Stimulated activated CD8-positive, alpha-beta memory T cell treated with anti-CD3 and anti-CD28 coated beads, Interleukin-7, amount 100 ng/mL, for 48 hours (primary cell): ENCODE measurements at places on chromosomes 2 and 18.
A peak's percentile ranks its signal among the peaks of the same experiment; 100 is the strongest.

- DNase-seq: no peak
These were observed 304.0 kb downstream of the STK39 start for GRCh38 chr2:167943368-167943767.

- DNase-seq: no peak
These were observed 137.9 kb downstream of the SLC4A3 start for GRCh38 chr2:219765231-219765911.

DNA sequence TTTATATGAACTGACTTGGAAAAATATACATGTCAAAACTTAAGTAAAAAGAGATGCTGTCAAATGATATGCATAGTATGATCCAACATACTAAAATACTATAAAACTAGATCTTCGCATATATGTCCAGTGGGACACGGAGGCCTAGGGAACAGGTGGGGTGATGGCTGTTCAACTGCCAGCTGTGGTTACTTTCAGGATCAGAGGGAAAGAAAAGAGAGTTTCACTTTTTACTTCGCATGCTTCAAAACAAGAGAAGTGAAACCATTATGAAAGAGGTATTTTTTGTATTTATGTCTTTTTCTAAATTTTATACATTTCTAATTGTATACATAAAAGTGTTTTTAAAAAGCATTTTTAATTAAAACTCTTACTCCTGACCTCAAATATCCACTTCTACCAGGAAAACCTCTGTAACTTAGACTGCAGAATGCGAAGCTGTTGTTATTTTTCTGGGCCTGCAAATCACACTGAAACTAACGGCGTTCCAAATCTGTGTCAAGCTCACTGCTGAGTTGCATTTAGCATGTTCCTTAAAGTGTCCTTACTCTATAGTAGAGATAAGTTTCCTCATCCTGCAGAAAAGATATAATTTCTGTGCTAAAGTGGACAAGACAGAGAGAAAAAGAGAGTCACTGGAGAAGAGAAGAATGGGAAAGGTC, 97.8 kb upstream of the SLC35G4 start:
- DNase-seq: no peak

GRCh38 chr2:26807788-26808460, 22.1 kb downstream of the CENPA start:
- no peak for DNase-seq

DNA sequence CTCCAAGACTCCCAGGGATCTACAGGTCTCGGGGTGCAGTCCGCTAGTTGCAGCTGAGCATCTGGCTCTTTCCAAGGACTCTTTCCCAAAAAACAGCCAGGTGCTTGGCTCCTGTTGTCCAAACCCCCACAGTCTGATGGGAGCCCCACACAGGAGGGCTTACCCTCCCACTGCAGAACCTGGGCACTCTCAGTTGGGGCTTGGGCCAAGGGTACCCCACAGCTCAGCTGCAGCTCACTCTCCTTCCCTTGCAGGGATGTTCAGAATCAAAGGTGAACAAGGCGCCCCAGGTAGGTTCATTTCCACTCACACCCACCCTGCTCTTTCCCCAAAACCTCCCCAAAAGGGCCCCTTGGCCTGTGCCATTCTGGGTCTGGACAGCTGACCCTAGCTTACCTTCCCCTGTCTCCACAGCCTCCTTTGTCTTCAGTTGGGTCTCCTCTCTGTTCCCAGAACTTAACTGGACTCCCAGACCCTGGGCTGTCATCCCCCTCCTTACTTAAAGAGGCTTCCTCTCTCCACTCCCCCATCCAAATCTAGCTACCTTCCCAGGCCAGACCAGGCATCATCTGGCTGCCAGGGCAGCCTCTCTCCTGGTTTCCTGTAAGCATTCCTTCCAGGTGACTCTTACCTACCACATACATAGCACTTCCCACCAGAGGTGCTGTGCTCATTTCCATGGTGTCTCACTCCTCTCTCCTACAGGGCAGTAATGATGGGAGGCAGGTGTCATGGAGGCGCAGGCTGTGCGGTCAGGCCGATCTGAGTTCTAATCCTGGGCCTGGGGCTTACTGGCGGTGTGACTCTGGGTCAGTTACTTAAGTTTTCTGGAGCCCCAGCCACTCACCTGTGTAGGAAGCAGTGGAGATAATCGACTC, 29.5 kb downstream of the MARCO start:
- DNase-seq: no peak

GRCh38 chr2:104976603-104977120, 61.2 kb upstream of the MRPS9 start:
- no peak for DNase-seq

DNA sequence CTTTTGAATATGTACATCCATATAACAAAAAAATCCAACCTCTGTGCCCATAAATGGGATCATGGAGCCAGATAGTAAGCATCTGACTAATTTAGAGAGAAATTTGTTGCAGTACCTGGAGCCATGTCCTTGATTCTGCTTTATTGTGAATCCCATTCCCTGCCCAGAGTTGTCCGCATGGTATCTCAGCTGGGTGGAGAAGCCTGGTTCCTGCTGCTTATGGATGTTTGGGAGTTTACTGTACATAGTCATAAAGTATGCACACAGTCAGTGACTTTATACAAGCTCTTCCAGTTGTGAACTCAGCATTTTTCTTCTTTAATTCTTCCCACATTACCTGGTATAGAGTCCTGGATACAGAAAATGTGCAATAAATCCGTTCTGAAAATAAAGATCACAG, 346.0 kb downstream of the FIGN start:
- no peak for DNase-seq

DNA sequence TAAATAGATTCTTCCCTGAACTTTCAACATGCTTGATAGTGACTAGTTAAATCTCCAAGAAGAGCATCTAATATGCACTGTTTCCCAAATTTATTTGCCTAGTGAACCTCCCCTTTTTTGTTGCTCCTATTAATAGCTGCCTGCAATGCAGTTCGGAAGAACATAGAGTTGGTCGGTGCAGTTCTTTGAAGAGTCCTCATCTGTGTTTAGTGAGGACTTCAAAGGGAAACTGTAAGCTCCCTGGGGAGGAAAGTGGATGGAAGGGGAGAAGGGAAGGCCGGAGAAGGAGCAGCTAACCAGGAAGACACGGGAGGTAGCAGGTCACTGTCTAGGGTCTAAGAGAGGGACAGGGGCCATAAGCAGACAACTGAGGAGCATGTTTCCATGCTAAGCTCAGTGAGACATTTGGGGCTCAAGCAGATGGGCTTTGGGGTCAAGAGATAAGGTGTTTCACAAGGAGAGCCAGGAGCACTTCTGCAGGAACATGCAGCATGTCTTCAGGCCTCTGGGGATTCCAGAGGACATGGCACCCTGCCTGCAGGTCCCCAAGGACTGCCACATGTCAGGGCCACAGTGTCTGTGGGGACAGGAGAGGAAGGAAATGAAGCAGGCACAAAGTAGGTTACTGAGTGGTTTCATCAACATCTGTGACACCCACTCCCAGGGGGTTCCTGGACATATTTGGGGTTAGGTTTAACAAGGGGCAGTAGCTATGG, 48.7 kb upstream of the ANXA4 start:
- no peak for DNase-seq

DNA sequence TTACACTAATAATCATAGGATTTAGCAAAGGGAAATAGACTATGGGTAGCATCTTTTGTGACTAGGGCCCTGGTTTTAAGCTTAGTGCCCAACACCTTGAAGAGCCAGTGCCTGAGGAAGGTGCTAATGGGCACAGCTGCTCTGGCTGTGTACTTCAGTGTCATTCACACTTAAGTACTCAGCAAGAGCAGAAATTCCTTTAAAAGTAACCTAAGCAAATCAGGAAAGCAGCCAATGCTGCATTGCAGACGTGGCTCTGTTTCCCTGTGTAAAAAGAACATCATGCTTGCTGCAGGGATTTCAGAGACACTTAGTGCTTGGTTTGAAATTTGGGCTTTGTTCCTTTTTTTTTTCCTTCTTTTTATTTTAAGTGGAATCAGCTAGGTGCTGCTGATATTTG, 505.4 kb downstream of the SUCLG1 start:
- no peak for DNase-seq

GRCh38 chr2:147649998-147650397, 194.8 kb upstream of the ACVR2A start:
- no peak for DNase-seq

DNA sequence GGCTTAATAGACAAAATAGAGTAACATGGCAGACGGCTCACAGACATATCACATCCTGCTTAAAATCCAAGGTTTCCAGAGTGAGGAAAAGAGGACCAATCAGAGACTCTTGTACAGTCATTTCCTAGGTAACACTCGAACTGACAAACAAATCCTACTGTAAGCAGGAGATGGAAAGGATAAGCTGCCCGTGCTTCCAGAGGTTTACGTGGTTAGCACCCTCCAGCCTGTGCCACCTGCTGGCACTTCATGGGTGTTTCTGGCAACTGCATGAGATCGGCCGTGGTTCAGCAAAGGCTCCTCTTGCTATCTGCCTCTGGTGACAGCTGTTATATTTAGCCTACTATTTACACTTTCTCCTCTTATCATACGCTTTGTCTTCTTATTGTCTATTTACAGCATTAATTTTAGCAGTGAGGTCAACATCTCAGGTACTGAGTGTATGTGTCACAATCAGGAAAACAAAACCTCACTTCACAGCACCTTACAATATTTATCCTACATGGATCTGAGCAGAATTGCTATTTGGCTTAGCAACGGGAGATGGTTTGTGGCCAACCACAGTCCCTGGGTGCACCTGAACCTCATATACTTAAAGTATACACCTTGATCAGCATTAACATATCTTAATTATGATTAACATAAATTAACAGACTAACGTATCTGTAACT, 226.9 kb downstream of the TMEM163 start:
- DNase-seq: no peak

DNA sequence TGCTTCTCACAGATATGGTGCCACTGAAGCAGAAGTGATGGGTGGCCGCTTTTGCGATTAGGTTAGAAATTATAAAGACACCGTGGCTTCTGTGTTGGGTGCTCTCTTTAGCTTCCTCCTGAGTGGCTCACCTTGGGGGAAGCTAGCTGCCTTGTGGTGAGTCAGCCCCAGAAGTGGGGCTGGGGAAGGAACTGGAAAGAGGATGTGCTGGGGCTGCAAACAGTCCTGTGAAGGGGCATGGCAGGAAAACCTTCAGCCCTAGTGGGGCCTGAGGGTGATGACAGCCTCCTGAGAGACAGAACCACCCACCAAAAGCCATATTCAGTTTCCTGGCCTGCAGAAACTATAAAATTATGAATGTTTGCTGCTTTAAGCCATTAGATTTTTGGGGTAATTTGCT, 8.9 kb upstream of the ASB18 start:
- DNase-seq: no peak

- DNase-seq: peak; percentile 87
These were observed at the start of the genes COA5 and UNC50 for GRCh38 chr2:98608116-98608961. COA5 (minus strand) TSS chr2:98608512; CDS start chr2:98608405, 107 bp downstream. UNC50 (plus strand) TSS chr2:98608589; CDS start chr2:98609760, 1,171 bp downstream.

GRCh38 chr2:183809404-183809803, 685.2 kb downstream of the NUP35 start:
- DNase-seq: no peak

DNA sequence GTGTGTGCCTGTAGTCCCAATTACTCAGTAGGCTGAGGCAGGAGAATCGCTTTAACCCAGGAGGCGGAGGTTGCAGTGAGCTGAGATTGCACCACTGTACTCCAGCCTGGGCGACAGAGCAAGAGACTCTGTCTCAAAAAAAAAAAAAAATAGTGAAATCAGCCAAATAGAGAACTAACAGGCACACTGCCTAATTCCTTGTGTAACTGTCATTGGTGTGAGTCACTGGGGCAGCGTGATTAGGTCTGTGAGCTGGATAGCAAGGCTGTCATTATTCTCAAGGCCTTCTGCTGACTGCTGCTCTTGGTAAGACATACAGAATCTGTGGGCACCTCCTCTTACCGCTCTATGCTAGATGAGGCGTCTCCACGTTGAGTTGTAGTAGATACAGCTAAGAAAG, 270.3 kb downstream of the NEDD4L start:
- DNase-seq: no peak

DNA sequence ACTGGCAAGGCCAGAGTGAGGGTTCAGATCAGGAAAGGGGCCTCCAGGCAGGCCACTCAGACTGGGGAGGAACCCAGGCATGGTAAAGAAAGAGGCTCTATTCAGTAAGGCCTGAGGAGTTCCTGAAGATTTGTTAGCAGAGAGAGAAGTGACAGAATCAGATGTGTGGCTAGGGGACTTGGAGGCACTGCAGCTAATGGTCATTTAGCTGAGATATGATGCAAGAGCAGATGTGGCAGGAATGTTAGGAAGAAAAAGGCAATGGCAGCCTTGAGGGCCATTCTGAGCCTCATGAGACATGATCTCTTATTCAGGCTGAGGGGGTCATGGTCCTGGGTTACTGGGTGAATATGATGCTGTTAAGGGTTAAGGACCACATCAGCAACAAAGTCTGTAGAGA, 73.4 kb downstream of the CCDC93 start:
- DNase-seq: no peak

GRCh38 chr2:55460562-55460961, 40.9 kb upstream of the CCDC88A start:
- no peak for DNase-seq

GRCh38 chr2:75344146-75344545, 144.8 kb upstream of the TACR1 start:
- no peak for DNase-seq

DNA sequence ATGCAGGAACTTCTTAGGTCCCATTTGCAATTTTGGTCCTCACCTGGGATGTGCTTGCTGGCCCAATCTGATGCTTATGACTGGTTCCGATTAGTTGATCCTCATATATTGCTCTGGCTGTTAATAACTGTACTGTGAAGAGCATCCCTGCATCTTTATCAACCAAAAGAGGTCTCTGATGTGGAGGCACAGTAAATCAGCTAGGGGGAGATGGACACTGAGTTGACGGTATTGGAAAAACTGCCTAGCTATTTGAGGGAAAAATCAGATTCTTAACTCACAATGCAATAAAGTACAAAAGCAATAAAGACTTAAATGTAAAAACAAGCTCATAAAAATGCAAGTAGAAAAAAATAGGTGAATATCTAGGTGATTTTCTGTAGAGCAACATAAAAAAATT, 188.0 kb upstream of the TCF4 start:
- DNase-seq: no peak

- no peak for DNase-seq
These were observed 1411.6 kb upstream of the CDH2 start for GRCh38 chr18:29588446-29589100.

DNA sequence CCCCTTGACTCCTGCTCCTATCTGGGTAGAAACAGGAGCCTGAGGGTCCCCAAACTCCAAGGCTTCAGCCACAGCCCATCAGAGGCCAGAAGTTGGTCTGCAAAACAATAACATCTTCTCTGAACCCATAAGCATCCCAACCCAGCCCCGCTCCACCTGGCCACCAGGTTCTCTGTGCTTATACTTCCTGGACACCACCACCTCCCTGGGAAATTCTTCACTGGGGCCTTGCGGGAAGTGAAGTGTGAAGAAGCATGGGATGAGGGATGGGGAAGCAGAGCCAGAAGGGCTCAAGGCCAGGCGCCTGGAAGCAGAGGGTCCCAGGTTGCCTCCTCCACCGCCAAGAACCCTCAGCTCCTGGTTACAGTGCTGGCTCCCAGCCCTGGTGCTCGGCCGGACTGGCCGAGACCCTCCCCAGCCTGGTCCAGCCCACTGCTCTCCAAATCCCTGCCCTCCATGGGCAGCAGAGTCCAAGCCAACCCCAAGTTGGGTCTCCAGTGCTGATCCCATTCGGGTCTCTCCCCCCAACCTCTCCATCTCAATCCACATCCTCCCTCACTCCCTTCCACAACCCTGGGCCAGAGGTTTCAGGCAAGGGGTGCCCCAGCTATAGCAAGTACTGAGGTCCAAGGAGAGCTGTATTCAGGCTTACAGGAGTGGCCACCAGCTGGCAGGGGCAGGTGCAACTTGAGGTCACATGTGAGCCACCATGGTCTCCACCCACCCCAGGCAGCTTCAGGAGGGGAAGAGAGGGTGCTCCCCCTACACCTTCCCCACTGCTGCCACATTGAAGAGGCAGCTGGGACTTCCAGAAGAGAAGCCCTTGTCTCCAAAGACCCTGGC, 60.7 kb downstream of the TNS1 start:
- no peak for DNase-seq
